ENCODE measurements at places on chromosomes 1 and 21.
A peak's percentile ranks its signal among the peaks of the same experiment; 100 is the strongest.

GRCh38 chr1:156095906-156096508 lies 13.7 kb upstream of the MEX3A start:
- DNase-seq, result no peak

- DNase-seq, result no peak
These were observed 43.2 kb downstream of the KIF26B start for GRCh38 chr1:245197911-245198379.

GRCh38 chr1:42937836-42938644 lies 20.6 kb downstream of the SLC2A1 start:
- DNase-seq, result no peak

DNA sequence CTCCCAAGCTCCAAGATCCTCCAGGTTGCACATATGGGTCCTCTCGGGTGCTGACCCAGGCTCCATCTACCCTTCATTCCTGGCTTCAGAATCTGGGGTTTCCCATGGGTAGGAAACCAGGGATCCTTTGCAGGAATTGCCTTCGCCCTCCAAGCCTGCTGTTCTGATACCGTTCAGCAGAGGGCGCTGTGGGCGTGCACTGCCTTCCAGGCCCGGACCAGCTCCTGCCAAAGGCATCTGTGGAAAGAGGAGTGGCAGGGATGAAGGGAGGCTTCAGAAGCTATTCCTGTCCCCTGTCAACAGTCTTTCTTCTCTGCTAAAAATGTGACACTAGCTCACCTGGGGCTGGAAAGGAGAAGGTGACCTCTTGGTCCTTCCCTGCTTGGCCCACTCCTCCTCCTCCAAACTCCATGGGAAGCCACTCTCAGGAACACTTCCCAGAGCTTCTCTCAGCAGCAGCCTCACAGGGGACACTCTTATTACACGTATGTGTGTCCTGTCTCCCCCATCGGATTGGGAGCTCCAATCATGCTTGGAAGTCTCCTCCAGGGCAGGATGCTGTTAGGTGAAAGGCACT lies 71.2 kb downstream of the VWA5B1 start:
- peak; percentile 90 for DNase-seq

DNA sequence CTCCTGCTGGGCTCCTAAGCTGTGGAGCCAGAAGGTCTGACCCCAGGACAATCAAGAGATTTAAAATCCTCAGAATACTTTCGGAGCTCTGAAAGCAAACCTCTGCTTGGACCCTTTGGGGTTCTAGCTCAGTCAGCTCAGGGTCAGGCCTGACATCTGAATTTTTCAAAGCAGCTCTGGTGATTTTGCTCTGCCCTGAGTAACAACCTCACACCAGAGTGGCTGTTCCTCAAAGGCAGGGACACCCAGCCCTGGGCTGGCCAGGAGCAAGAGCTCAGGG lies 11.9 kb downstream of the SLC1A7 start:
- DNase-seq, result no peak

DNA sequence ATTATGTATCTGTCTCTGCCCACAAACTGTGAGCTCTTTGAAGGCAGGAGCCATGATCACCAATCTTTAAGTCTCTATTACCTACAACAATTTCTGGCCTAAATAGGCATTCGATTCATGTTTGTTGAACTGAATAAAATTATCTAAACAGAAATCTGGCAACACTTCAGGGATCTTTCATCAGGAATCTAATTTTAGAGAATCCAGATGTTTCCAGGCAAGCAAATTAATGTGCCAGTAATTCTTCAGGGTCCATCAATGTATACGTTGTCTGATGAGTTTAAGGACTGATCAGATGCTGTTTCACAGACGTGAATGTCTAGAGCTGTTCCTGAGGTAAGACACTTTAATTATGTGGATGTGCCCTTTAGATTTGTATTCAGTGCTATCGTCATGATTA lies 524.4 kb downstream of the PTPRC start:
- DNase-seq, result no peak

- DNase-seq, result no peak
These were observed 45.2 kb upstream of the DPT start for GRCh38 chr1:168774241-168774640.

DNA sequence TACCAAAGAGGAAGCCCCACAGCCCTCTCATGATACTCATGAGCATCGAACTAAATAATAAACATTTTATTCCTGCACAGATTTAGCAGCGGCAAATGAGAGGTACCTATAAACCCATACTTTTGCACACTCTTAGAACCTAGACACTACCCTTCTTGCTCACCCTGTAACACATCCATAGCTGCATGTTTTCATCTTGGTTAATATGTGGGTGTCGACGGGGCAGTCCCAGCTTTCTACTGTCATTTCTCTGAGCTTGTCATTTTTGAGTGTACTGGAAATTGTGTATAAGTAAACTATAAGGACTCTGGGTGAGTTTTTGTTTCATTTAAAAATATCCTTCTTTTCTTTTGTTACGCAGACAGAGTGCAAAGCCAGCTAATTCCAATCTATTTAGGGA lies 25.5 kb downstream of the OVGP1 start:
- no peak for DNase-seq

- DNase-seq, result no peak
These were observed 368.1 kb downstream of the NCAM2 start for GRCh38 chr21:21366277-21366676.

DNA sequence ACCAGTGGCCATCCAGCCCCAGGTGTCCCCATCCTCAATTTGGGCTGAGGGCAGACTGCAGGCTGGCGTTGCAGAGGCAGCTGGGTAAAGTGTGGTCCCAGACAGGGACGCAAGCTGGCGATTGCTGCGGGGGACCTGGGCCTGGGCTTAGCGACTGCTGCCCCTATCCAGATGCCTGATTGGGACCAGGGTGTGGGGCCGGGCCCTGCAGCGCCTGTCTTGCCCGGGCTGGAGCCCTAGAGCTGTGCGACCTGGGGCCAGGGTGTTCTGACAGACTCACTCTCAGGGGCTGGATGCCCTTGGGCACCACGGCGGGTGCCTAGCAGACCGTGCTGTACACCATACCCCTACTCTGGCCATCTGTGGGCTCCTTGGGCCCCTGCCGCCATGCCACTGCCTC lies 16.2 kb upstream of the FAAP20 start:
- DNase-seq, result no peak

- no peak for DNase-seq
These were observed 12.4 kb downstream of the KCNA10 start for GRCh38 chr1:110506541-110506940.

DNA sequence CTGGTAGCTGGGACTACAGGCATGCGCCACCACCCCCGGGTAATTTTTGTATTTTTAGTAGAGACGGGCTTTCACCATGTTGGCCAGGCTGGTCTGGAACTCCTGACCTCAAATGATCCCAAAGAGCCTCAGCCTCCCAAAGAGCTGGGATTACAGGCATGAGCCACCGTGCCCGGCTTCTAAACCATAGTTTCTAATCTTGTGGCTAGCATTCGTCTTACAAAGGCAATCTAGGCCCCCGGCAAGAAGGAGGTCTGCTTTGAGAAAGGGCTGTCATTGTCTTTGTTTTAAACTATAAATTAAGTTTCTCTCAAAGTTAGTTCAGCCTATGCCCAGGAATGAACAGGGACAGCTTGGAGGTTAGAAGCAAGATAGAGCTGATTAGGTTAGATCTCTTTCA lies 10.3 kb upstream of the L1TD1 start:
- no peak for DNase-seq

GRCh38 chr1:167966050-167966449 lies 29.2 kb upstream of the MPC2 start:
- DNase-seq, result no peak

GRCh38 chr1:47785561-47786271 lies 211.5 kb downstream of the TRABD2B start:
- DNase-seq, result no peak

DNA sequence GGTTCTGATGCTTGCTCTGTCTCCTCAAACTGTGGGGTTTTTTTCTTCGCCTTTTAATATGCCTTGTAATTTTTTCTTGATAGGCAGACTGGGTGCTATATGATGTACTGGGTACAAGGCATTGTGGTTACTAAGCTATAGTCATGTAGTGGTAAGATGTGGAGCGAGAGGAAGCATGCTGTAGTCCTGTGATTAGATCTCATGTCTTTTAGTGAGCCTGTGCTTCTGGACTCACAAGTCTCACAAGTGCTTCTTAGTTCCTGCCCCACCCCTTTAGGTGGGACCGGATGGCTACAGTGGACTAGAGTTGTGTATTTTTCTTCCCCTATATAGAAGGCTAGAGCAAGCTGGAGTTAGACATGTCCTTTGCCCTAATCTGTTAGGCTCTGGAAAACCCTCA lies 178.7 kb downstream of the DNM3 start:
- DNase-seq, result no peak

DNA sequence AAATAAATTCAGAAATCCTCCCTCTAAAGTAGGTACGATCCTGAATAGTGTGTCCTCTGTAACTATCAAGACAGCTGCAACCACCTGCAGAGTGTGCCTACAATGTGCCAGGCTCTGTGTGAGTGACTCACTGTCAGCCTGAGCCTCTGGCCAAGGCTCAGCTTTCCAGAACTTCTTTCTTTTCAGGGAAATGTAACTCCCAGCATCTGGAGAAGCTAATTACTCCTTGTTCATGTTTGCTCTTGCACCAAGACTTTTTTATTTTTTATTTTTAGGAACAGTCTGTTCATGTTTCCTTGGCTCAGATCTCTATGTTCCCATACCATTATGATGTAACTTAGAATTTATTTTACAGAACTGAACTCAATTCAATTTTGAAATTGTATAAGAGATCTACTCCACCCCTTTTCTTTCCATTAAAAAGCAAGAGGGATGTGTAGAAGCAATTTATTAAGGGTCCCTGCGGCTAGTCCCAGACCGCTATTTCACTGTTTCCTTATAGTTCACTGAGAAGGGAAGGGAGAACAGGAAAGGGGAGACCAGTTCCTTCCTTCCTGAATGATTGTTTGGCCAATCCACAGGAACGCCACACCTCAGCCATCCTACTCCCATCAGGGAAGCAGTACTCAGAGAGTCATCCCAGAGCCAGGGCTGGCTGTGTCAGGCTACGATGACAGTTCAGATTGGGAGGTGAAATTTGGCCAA lies 112.4 kb upstream of the ZNF648 start:
- DNase-seq, result no peak

- no peak for DNase-seq
These were observed 8.0 kb upstream of the CELSR2 start for GRCh38 chr1:109241344-109241743.

GRCh38 chr1:235635938-235636662 lies 13.5 kb downstream of the GNG4 start:
- no peak for DNase-seq

GRCh38 chr1:83931658-83932253 lies 67.2 kb downstream of the TTLL7 start:
- DNase-seq, result peak; percentile 58

DNA sequence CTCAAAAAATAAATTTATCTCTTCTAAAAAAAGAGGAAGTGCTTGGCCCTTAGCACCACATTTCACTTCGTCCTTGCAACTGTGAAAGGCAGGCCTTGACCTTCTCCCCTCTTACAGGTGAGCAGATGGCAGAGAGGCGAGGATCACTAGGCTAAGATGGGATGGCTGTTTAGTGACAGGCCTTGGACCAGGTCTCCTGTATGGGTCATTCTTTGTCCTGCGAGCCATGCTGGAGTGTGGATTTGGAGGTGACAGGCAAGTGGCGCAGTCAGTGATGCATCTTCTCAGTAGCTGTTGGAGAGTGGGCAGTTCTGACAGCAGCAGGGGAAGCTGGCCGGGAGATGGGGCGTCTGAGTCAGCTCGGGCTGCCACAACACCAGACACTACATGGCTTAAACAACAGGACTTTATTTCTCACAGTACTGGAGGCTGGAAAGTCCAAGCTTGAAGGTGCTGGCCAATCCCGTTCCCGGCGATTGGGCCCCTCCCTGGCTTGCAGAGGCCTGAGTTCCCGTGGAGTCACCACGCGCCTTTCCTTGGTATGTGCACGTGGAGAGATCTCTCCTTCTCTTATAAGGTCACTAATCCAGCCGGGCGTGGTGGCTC lies 16.5 kb downstream of the SLC27A3 start:
- no peak for DNase-seq

GRCh38 chr21:31258073-31258472 lies 86.0 kb downstream of the TIAM1 start:
- DNase-seq, result no peak

GRCh38 chr1:194281376-194281775 lies 1095.0 kb upstream of the B3GALT2 start:
- no peak for DNase-seq

GRCh38 chr1:115977499-115978258 lies 1.4 kb downstream of the SLC22A15 start:
- no peak for DNase-seq

GRCh38 chr1:246893191-246893939 lies 38.4 kb downstream of the AHCTF1 start:
- no peak for DNase-seq

- DNase-seq, result no peak
These were observed at the start of gene RCSD1 for GRCh38 chr1:167629681-167630567. TSS of gene RCSD1 (plus strand) at chr1:167630232. CDS start at chr1:167630424, 192 bp downstream.

GRCh38 chr1:114641377-114641776 lies 28.5 kb downstream of the DENND2C start:
- DNase-seq, result no peak

DNA sequence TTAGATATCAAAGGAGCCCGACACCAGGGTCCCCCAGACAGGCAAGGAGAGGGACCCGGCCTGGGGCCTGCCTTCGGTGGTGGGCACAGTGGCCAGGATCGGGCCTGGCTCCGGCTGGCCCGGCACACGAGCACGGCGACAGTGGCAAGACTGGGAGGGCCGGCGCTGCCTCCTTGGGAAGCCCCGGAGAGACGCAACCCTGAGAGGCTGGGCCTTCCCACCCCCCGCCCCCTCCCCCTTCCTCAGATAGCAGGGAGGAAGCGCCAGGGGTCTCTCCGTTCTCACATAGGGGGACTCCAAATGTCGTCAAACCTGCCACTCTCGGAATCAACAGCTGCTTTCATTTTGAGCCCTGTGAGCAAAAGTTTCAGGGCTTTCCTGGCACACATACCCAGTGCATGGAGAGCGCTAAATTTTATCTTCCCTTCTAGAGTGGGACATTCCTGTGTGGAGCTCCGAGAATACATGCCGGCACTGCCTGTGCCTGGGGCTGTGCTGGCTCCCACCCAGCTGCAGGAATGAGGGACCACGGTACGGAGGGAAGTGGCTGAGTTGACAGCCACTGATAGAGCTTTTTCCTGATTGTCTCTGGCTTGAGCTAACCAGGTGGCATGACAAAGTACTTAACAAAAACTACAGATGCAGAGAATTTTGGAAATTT lies 62.4 kb downstream of the CD247 start:
- peak; percentile 85 for DNase-seq

- DNase-seq, result peak; percentile 50
These were observed 67.4 kb upstream of the CASZ1 start for GRCh38 chr1:10863886-10864285.

GRCh38 chr1:151062741-151063371 lies 2.7 kb downstream of the MLLT11 start:
- no peak for DNase-seq

GRCh38 chr1:201899683-201900429 lies 11.2 kb downstream of the SHISA4 start:
- no peak for DNase-seq

GRCh38 chr1:205581321-205581980 lies 50.4 kb downstream of the ELK4 start:
- no peak for DNase-seq

GRCh38 chr1:82697965-82698364 lies 897.2 kb downstream of the ADGRL2 start:
- peak; percentile 58 for DNase-seq

GRCh38 chr1:54463259-54464030 lies 57.3 kb upstream of the SSBP3 start:
- DNase-seq, result no peak

All from brain (organoid and tissue), 16 donors.